Effector memory CD8-positive, alpha-beta T cell (primary cell): ENCODE measurements at places on chromosomes 3 and 15.

GRCh38 chr3:127629467-127630403 lies 750 bp downstream of the PODXL2 start:
- DNase-seq = peak; percentile 56

DNA sequence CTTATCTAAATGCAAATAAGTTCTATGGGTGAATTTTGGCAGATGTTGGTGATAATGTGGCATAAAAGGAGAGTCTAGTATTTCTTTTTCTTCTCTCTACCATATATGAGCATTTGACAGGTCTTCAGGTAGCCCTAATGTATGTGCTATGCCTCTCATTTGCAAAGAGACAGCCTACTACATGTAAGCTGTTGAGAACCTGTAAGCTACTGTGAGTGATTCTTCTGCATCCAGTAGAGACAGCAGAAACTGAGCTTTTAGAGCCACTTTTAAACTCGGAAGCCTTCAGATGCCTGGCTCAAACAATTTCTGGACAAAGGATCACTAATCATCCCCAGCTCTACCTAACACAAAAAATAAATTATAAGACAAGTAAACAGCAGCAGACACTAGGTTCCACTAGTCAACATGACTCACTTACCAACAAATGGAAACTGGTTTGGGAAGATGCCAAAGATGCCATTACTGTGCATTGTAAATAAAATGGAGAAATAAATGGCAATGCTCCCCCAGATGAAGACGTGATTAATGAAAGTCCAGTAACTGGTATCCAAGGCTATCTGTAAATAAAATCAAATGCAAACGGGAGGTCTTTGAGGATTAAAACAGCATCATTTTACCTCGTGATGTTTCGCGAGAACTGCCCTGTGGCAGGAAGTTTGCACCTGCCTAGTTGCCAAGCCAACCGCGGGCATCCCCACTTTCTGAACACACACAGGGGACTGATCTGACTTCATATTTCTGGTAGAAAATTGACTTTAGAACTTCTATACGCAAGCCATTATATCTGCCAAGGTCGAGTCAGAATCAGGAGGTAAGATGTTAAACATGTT lies 245.3 kb downstream of the DTWD1 start:
- DNase-seq = no peak

GRCh38 chr15:69149803-69150202 lies 10.6 kb upstream of the GLCE start:
- DNase-seq = no peak

DNA sequence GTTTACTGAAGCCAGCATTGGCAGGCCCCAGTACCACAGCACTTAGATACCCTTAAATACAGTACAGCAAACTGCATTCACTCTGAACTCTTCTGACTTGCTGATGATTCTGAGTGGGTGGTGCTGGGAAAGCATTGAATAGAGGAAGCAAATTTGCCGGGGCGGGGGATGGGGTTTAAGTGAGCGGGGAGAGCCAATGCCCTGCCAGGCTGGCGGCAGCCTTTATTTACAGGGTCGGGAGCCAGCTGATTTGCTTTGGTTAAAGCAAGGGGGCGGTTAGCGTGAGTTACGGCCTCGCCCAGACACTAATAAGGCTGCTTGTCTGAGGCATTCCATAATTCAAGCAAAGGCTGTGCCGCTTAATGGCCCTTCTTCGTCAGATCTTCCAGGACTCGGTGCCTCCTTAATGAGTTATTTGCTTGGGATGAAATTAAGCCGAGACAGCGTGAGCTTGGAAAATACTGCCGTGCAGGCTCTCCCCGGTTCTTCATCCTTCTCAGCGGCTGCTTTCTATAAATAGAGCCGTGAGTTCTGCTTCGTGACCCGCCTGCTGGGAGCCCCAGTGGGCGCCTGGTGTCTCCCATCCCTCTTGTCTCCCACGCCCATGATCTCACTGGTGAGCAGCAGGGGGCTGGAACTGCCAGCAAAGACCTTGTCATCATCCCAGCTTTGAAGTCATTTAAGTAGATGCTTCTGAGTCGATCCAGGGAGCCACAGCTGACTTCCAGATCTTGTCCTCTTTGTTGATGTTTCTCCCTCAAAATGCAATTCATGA lies 25.8 kb downstream of the SPSB4 start:
- no peak for DNase-seq

GRCh38 chr15:89905846-89906378 lies 6.8 kb downstream of the ARPIN start:
- no peak for DNase-seq

- DNase-seq = no peak
Observed at GRCh38 chr3:148178503-148178902, 519.2 kb upstream of the AGTR1 start.

DNA sequence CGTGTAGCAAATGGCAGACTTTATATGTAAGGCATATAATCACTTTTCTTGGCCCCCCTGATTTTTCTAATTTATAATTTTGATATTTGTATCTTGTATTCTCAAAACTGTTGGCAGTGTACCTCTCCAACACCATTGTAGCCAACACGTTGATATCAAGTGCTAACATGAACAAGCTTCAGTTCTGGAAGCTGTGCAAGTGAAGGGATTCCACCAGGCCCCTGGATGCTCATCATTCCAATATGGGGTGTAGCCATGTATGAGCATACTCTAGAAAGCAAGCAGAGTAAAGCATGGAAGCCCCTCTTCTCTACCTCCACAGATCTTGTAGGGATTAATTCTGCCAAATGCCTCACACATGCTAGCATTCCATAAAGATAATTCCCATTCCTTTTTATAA lies 211.3 kb downstream of the MYRIP start:
- DNase-seq = no peak

GRCh38 chr15:31306426-31307269 lies 20.0 kb upstream of the KLF13 start:
- no peak for DNase-seq

DNA sequence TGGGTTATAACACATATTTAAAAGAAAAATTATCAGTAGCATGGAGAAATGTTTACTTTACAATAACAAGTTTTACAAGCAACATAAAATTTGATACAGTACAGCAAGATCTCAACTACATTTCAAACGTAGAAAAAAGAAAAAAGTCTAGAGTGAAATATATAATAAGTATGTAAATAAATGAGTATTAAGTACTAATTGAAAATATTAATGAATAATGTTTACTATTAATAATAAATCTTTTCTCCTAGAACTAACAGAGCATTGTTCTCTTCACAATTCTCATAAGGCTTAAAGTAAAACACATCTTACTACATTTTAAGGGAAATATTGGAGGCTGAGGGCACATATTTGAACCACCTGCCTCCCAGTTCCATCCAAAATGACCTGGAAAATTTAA lies 72.1 kb downstream of the TMEM212 start:
- no peak for DNase-seq

DNA sequence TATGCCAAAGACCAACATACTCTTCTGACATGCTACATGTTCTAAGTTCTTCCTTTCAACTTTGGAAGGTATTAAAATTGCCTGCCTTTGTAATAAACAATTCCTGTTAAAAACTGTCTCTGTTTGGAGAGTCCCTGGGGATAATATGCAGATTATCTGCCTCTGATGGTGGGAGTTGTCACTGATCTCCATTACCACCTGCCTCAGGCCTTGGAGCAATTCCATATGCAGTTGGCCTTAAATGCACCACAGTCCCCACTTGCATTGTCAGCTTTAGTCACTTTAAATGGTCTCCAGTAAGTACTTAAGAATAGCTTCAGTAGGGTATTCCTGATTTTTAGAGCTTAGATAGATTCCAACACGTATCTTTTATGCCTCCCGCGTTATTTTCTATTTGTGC lies 121.1 kb upstream of the GOLIM4 start:
- DNase-seq = no peak

- no peak for DNase-seq
Observed at GRCh38 chr3:146845361-146845760, 240.2 kb upstream of the PLSCR5 start.

GRCh38 chr15:72751751-72752455 lies 31.7 kb downstream of the ADPGK start:
- DNase-seq = no peak

- DNase-seq = no peak
Observed at GRCh38 chr3:150050510-150050909, 79.8 kb upstream of the PFN2 start.

- no peak for DNase-seq
Observed at GRCh38 chr3:127006781-127007436, 24.0 kb downstream of the PLXNA1 start.

DNA sequence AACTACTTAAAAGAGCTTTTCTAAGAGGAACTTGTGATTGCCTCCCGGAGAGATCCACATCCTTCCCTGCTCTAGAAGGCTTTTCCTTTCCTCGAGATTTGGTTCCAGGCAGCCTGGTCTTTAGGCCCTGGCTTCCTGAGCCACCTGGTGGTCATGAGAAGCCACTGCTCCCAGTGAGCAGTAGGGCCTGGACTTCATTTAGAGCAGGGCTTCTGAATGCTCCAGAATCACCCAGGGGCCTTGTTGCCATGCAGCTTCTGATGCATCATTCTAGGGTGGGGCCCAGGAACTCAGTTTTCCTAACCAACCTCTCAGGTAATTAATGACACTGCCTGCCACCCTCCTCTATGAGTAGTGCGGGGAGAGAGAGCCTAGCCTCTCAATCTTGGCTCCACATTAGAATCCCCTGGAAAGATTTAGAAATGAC lies 29.6 kb downstream of the PSMD6 start:
- DNase-seq = peak; percentile 51

- DNase-seq = no peak
Observed at GRCh38 chr3:187920913-187921312, 175.6 kb upstream of the BCL6 start.

DNA sequence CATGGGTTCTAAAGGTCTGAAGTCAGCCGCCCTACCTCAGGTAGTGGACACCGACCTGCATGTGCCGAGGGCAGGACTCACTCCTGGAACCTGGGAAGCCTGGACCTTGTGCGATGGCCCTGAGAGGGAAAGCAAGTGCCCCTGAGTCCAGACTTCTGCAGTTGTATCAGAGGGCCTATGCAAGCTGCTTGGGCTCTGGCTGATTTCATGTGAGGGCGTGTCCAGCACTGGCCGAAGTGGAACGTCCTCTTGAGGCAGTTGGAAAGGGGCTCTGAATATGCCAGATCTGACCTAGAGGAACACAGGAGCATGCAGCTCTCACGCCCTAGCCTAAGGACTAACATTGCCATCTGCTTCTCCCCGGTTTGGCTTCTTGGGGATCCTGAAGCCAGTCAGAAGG lies 2.5 kb upstream of the CAMP start:
- no peak for DNase-seq

GRCh38 chr3:74808506-74809275 lies 194.2 kb upstream of the CNTN3 start:
- no peak for DNase-seq

- DNase-seq = no peak
Observed at GRCh38 chr15:44250566-44251205, 37.8 kb upstream of the GOLM2 start.

- no peak for DNase-seq
Observed at GRCh38 chr3:52663098-52663497, 22.6 kb downstream of the PBRM1 start.

DNA sequence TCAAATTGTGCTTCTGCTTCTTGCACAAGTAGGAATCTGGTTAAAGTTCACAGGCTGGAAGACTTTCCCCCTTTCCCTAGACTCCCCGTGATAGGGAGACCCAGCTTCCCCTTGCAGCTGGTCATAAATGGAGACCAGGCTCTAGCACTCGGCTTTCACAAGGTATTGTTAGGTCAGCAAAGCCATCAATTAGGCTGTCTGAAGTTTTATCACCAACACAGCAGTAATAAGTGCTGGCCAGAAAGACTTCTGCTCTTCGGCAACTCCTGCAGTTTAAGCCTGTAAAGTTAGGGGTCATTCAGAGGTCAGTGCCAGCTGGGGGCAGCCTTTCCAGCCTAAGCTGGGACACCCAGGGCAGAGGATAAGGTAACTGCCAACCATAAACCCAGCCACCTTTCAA lies 203.4 kb downstream of the MEIS2 start:
- no peak for DNase-seq

DNA sequence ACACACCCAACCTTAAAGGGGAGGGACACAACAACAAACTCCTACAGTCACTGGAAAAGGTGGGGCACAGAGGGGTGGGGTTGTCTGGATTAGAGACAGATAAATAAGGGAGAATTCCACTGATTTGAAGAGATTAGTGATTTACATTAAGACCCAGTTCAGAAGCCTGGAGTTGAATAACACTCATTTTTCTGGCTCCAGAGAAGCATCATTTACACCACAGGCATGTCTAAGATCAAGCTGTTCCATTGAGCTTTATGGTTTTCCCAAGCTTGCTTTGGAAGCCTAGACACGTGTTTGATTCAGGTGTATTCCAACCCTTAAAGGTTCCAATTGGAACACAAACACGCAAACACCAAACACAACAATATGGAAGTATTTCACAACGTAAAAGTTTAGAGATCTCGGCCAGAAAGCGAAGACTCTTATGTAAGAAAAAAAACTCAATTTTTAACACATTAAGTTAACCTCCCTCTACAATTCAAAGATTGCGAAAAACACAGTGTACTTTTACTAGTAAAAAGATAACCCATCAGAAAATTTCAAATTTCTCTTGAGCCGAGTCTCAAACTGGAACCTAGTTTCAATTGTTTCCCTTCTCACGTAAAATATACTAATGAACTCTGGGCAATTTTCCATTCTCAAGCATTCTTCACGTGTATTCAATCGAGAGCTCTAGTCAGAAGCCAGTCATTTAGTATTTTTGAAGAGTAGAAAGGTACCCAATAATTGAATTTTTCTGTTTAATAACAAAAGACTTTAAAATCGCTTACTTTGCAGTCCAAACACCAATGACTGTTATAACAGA lies 2.1 kb downstream of the TRA2B start:
- DNase-seq = no peak

- DNase-seq = no peak
Observed at GRCh38 chr3:126474498-126475412, 936 bp downstream of the ZXDC start.

GRCh38 chr3:120284747-120285507 lies at the start of gene GPR156:
Gene GPR156 (minus strand): TSS chr3:120285222. CDS start chr3:120244098, 41,124 bp downstream.
- DNase-seq = no peak

- DNase-seq = no peak
Observed at GRCh38 chr3:154111365-154111935, 9.7 kb upstream of the ARHGEF26 start.

DNA sequence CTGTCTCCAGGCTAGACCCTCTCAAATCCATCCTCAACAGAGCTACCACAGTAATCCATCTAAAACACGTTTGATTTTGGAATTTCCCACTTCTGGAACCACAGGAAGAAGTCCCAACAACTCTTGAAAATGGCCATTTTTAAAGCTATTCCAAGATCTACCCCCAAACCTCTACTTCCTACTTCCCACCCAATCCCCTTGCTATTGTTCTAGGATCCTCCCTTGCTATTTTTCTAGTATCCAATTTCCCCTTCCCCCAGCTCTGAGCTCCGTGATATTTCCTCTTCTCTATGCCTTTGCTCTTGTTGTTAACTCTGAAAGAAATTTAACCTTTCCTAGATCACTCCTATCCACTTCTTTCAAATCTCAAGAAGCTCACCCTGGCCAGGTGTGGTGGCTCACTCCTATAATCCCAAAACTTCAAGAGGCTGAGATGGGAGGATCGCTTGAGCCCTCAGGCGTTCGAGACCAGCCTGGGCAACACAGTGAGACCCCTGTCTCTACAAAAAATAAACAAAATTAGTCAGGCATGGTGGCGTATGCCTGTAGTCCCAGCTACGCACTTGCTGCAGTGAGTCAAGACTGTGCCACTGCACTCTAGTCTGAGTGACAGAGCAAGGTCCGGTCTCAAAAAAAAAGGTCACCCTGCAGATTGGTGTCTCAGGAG lies 13.0 kb downstream of the UACA start:
- DNase-seq = no peak
